ENCODE measurements at places on chromosomes 2 and 18.

DNA sequence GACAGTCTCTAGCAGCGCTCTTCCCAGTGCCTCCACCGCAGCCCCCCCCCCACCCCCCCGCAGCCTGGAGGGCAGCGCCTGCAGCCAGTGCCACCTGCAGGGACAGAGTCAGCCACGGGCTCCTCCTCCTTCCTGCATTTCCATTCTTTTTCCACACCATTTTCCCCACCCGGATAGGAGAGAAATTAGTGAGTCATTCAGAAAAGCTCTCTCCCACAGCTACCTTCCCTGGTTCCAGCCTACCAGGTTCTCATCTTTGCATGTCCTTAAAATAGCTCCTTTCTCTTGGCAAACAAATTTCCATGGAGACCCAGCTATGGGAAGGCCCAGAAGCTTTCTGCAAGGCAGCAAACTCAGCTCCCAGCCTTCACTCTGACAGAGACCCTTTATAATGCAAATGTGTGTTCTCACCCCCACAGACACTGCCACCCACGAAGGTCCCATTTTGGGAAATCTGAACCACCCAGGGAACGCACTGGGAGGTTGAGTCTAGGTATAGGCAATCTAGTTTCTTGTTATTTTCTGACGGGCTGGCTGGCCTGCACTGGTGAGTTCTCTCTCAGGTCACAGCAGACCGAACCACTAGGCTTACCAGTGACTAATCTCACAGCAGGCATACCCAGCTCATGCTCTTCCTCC, 41.8 kb upstream of the ATG16L1 start:
- no peak for DNase-seq

GRCh38 chr18:35661483-35662146, 80.1 kb downstream of the GALNT1 start:
- no peak for DNase-seq

DNA sequence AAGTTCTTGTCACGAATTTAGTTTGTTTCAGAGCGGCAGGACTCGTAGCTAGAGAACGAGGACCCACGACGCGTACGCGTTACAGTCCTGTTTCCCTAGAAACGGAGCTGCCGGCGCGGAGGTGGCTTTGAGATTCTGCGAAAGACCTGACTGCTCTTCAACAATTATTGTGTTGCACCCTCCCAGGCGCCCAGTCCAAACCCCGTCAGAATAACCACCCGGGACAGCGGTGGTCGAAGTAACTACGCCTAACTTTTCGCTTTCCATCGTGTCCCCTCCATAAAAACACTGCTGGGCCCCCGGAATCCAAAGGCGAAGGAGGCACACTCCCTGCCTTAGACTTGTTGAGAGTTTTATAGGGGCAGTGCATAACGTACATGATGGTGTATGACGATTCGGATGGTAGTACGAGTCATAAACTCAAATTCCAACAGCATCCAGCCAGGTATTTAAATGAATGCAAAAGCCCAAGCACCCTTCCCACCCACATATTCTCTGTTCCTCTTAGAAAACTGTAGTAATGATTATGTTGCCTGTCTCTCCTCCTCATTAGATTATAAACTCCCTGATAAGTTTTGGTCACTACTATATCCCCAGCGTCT, 651 bp upstream of the STAM2 start:
- DNase-seq: no peak

GRCh38 chr2:24783641-24784040, 9.6 kb downstream of the PTRHD1 start:
- no peak for DNase-seq

All from activated CD4-positive, alpha-beta T cell treated with anti-CD3 and anti-CD28 coated beads for 24 hours (primary cell).